ENCODE measurements at places on chromosomes 3 and 15.

- no peak for DNase-seq
Measured at GRCh38 chr15:53963801-53964200, 14.4 kb upstream of the UNC13C start.

DNA sequence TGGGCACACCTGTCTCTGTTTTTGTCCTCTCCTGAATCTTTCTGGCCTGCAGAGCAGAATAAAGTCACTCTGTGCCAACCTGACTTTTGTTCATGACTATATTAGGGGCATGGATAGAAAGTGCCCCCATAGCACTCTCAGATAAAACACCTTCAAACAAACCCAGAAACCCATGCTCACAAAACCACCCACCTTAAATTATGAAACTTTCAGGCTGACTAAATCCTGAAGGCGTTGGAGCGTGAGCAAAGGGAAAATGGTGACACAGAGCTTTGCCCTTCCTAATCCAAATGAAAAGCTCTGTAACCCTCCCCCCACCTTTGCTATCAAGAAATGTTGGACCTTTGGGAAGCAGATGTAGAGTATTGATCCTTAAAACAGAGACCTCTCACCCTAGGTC is 138.9 kb downstream of the IGF1R start:
- DNase-seq = no peak

DNA sequence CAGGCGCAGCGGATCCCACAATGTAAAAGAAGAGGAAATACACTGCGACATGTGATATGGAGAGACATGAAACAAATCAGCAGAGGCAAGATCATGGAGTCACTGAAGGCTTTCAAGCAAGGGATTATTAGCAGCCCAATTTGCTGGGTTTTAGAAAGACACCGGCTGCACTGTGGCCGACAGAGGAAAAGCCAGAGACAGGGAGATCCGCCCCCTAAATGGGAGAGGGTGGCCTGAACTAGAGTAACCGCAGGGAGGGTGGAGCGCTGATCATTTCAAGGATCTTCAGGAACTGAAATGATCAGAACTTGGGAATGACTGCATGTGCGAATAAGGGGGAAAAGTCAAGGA is 612 bp upstream of the C15orf40 start:
- DNase-seq = no peak

DNA sequence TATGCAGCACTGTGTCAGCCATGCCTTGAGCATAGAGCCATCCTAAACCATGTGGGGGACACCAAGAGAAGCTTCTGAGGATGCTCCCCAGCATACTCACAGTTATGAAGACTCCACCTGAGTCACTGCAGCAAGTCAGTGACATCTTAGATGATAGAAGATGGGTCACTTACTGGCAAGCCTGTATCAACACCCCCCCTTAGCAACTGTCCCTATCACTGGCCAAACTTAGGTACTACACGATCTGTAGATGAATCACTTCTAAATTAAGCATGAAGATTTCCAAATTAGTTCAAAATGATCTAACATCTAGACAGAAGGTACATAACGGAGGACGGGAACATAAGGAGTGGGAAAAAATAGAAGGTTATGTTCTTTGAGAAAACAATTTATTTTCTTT is 13.2 kb upstream of the LMCD1 start:
- no peak for DNase-seq

DNA sequence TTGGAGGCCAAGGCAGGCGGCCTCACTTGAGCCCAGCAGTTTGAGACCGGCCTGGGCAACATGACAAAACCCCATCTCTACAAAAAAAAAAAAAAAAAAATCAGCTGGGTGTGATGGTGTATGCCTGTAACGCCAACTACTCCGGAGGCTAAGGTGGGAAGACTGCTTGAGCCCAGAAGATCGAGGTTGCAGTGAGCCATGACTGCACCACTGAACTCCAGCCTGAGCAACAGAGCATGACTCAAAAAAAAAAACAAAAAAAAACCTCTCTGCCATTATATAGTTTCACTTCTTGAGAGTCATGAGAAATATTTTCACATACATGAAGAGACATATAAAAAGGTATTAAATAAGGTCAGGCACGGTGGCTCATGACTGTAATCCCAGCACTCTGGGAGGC is 45.9 kb upstream of the CP start:
- DNase-seq = no peak

DNA sequence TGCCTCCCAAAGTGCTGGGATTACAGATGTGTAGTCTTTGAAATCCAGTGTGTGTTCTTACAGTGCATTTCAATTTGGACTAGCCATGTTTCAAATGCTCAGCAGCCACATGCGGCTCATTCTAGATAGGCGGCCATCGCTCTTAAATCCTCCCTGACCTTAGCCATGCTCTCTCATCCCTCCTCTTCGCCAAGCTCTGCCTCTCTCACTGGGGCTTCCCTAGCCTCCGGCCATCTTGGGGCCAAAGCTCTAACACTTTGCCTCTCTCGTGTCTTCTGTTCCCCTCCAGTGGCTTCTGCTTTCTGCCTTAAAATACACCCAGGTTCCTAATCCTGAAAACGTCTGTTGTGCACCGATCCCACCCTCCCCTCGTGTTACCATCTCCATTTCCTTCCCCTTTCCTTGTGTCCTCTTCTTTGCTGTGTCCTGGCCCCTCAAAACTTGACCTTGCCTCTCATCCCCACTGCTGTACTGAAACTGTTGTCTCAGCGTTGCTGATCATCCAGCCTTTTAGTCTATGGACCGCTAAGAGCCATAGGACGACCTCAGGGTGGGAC is 1.4 kb upstream of the GHRL start:
- no peak for DNase-seq

- DNase-seq = no peak
Measured at GRCh38 chr3:38314112-38314763, 32.1 kb downstream of the SLC22A14 start.

GRCh38 chr3:173653781-173654180 is 256.2 kb downstream of the NLGN1 start:
- no peak for DNase-seq

DNA sequence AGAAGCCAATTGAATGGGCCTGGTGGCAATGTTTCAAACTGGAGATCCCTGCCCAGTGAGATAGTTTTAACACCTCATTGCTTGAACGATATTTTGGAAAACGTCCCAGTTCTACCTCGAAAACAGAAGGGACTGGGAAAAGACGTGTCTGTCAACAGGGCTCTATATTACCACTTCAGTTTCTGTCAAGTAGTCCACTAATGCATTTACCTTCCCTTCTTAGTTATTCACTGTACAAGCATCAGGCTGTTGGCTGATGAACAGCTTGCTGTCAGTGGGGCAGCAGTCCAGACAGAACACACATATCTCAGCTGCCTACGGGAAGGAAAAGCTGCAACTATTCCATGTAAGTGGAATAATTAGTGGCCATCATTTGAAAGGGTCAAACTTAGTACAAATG is 794.7 kb upstream of the GBE1 start:
- no peak for DNase-seq

GRCh38 chr3:34235096-34235495 is 436.7 kb downstream of the PDCD6IP start:
- DNase-seq = no peak

DNA sequence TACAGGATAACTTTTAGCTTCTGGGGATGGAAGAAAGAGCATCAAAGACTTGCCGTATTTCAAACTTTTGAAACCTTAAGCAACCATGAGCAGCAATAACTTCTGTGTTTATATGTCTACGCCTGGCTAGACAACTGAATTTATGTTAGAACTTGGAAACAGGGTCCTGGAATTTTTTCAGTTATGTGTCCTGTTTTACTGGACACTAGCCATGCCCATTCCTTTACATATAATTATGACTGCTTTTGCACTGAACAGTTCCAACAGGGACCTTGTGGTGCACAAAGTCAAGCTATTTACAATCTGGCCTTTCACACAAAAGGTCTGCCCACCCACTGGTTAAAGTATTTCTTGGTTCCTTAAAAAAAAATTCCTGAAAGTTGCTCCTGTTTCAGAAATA is 37.1 kb downstream of the TJP1 start:
- DNase-seq = no peak

DNA sequence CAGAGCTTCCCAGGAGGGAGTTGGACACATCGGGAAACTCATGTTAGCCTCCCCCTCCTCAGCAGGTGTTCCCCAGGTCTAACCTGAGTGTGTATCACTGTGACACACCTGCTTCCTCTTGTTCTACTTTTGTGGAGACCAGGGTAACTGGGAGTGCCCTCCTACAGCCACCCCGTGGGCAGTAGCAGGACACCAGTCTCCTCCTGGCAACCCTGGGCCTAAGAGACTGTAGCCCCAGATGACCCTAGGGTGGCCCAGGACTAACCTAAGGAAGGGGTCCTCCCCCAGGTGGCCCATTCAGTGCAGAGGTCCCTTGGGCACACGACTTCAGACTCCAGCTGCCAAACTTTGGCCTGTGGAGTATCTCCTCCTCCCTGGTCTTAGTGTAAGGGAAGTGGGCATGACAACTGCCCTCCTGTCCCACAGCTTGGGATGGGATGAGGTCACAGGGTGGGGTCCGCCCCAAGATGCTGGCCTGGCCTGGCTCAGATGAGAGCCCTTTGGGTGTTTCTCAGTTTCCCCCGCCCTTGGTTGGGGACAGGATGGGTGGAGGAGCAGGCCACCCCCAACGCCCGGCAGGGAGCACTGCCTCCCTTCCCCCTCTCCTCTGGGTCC is 4.8 kb downstream of the CSK start:
- DNase-seq = peak; percentile 47

- no peak for DNase-seq
Measured at GRCh38 chr15:62035256-62035924, 24.9 kb downstream of the VPS13C start.

GRCh38 chr3:114904633-114905032 is 242.5 kb downstream of the ZBTB20 start:
- DNase-seq = no peak

DNA sequence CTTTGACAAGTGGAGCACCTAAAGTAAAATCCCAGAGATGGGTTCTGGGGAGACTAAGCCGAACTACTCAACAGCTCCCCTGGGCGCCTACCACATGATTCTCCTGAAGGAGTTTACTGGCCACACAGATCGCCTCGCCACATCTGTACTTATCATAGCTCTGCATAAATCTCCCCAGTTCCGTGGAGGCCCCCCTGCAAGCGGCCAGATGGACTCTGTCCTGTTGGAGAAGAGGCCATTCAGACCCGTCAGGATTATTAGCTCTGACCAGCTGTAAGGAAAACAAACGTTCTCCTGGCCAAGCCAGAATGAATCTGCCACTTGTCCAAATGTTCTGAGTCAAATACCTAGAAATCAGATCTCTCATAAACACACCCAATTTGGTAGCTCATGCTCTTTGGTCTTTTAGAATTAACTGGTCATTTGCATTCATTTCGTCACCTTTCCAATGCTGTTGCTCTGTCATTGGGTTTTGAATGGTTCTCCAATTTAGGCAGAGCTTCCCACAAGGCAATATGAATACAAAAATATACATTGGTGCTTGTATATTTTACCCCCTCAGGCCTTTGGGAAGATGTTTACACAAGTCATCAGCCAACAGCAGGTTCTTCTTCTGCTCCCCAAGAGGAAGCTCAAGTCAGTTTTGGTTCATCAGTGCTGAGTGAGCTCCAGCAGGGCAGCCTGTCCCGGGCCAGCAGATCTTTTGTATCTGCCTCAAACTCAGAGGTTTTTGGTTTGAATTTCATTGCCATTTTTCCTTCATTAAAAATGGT is 124.5 kb downstream of the THSD4 start:
- DNase-seq = no peak

DNA sequence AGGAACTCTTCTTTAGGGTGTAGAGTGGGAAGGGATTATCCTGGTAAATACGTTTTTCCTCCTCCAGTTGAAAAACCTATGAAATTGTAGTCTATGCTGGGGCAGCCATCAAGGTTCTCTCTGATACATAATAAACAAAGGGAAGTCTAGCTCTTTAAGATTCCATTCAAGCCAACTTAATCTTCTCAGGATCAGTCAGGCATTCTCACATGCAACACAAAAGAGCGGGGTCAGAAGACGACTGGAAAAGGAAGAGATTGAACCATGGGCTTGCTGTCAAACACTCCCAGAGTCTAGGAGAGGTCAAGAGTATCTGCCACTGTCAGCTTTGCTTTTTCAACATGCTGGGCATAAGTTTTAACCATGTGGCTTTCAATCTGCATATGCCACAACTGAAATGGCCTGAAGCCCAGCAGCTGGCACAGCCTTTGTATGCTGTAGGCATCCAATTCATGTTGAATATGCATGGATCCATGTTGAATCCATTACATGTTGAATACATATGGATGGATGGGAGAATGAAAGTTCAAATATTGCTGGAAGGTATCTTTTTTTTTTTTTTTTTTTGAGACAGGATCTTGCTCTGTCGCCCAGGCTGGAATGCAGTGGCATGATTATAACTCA is 8.5 kb downstream of the TRAT1 start:
- DNase-seq = no peak

- DNase-seq = no peak
Measured at GRCh38 chr3:168951884-168952283, 711.6 kb downstream of the MECOM start.

DNA sequence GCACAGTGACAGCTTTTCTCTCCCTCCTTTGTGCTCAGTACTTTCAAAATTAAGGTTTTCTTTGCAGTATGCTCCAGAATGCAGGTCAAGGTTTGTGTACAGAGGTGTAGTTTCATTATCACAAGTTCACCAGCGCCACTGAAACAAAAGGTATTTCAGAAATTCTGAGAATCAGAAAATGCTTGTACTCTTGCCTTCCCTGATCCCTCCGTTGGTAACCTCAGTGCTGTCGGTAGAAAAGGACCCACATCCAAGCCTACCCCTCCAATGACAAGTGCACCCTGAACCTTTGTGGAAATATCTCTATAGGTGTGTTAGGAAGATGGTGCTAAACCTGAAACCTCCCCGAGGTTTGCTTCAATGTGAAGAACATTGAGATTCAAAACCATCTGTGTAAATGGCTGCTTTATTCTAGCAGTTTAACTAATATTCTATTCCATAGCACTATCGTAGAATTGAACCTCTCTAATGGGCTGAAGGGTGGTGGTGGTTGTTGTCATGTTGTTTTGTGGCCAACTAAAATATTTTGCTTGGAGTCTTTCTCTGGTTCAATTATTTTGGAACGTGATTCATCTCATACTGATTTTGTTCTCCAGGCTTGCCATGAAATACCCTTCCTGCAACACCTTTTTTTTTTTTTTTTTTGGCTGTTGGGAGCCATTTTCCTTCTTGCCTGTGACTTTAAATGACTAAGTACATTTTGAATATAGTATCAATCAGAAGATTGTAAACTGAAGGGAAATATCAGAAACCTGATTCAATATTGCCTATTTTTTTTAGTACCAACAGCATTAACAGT is 20.7 kb downstream of the ZBTB38 start:
- no peak for DNase-seq

DNA sequence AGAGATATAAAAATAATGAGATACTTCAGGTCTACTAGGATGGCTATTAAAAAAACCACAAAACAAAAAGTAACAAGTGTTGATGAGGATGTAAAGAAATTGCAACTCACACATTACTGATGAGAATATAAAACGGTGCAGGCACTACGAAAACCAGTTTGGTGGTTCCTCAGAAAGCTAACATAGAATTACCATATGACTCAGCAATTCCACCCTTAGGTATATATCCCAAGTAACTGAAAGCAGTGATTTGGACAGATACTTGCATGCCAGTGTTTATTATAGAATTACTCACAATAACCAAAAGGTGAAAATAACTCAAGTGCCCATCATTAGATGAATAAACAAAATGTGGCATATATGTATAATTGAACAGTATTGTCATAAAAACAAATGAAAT is 87.5 kb upstream of the MELTF start:
- DNase-seq = no peak

GRCh38 chr3:9384141-9384828 is 13.1 kb upstream of the SETD5 start:
- no peak for DNase-seq

Data from bone marrow (tissue), 2 donors.